ENCODE measurements at places on chromosomes 3 and 15. TPM values are rescaled to one million over a fixed set of nuclear protein-coding genes. Genes with fewer than 3 reads are reported as not detected.
A peak's percentile ranks its signal among the peaks of the same experiment; 100 is the strongest.

The CEP19 gene
- 2.1 TPM for total RNA-seq

The ZNF80 gene
- total RNA-seq = not detected

- H3K27me3 ChIP-seq = peaks cover 8% of the 10 kb centered on the region
- no peak for DNase-seq
- peak overlapping the region; percentile 17 for H3K27ac ChIP-seq
- peaks cover 28% of the 10 kb centered on the region for H3K4me1 ChIP-seq
Measured at GRCh38 chr3:77038468-77038929, 1.4 kb upstream of the ROBO2 start.

DNA sequence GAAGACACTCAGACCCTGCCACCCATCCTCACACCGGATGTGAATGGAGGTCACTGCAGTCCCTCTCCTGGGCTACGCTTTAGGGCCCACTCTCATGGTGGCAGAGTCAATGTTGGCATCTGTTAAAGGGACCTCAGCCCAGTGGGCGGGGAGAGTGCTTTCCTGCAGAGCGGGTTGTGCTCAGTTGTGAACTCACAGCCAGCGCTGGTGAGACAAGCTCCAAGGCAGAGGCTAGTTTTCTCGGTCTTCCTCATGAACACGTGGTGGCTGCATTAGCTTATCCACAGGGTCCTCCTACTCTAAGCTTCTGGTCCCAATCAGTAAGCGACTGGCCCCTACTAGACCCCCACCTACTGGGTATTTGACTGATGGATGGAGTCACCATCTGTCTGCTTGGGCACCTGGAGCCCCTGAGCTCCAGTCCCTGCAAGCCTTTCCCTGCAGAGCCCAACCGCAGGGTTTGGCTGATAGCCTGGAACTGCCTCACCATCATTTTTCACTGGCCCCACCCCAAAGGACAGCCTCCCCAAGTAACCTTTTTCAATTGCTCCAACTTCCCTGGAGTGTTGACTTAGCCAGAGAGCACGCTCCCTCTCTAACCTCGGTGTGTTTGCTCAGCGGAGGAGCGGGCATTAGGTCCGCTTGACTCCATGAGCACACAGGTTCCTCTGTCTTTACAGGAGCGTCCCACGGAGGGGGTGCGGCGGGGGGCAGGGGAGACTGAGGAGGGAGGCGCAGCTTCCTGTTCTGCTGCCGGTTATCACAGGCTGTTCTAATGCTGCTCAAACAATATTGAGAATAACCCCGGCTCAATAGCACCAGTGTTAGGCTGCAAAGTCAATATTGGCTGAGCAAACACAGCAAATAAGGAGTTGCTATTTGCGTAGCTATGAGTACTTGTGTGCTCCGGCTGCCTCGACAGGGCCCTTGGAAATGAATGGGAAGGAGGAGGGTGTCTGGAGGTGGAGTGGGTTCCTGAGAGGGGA lies 141.7 kb downstream of the RPLP1 start:
- peak overlapping the region; percentile 82 for H3K27ac ChIP-seq
- H3K4me3 ChIP-seq = peak overlapping the region; percentile 47
- peaks cover 25% of the 10 kb centered on the region for H3K4me1 ChIP-seq
- no peaks in the 10 kb centered on the region for H3K36me3 ChIP-seq
- H3K27me3 ChIP-seq = peaks cover 21% of the 10 kb centered on the region
- DNase-seq = no peak

GRCh38 chr3:161409858-161410257 lies 38.5 kb upstream of the SPTSSB start:
- H3K36me3 ChIP-seq = no peaks in the 10 kb centered on the region
- H3K4me1 ChIP-seq = peaks cover 37% of the 10 kb centered on the region
- H3K27ac ChIP-seq = no peak overlapping the region
- DNase-seq = no peak
- H3K4me3 ChIP-seq = no peak overlapping the region
- H3K27me3 ChIP-seq = no peaks in the 10 kb centered on the region

DNA sequence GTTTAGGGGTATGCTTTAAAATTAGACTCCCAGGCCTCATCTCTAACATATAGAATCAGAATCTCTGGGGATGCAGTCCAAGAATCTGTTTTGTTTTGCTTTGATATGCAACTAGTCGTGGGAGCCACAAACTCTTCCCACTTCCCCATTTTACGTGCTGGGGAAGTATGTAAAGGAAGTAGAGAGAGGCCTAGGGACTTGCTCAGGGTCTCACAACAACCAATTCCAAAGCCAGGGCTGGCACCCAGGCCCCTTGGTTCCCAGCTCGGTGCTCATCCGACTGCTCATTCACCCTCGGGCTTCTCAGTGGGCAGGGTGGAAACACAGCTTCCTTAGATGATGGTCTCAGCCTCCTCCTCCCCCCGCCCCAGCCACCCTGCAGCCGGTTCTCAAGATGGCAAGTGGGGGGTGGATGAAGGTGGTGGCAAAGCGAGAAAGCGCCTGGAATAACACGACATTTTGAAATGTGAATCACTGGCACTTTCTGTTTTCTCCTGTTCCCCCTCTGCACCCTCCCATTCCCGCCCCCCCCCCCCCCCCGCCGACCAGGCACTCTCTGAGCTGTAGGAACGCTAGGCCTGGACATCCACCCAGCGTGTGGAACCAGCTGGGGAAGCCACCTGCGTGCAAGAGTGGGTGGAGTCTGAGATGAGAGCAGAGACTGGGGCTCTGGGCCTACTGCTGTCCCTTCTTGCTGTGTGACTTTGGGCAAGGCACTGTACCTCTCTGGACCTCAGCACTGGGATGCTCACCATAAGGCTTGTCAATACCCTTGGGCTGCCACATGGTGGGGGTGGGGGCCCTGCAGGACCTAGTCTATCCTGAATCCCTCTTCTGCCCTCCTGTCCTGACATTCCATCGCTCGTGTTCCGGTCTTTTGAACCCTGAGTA lies 214.5 kb downstream of the RPLP1 start:
- no peaks in the 10 kb centered on the region for H3K36me3 ChIP-seq
- no peak for DNase-seq
- no peak overlapping the region for H3K4me3 ChIP-seq
- H3K27ac ChIP-seq = no peak overlapping the region
- peaks cover 30% of the 10 kb centered on the region for H3K27me3 ChIP-seq

DNA sequence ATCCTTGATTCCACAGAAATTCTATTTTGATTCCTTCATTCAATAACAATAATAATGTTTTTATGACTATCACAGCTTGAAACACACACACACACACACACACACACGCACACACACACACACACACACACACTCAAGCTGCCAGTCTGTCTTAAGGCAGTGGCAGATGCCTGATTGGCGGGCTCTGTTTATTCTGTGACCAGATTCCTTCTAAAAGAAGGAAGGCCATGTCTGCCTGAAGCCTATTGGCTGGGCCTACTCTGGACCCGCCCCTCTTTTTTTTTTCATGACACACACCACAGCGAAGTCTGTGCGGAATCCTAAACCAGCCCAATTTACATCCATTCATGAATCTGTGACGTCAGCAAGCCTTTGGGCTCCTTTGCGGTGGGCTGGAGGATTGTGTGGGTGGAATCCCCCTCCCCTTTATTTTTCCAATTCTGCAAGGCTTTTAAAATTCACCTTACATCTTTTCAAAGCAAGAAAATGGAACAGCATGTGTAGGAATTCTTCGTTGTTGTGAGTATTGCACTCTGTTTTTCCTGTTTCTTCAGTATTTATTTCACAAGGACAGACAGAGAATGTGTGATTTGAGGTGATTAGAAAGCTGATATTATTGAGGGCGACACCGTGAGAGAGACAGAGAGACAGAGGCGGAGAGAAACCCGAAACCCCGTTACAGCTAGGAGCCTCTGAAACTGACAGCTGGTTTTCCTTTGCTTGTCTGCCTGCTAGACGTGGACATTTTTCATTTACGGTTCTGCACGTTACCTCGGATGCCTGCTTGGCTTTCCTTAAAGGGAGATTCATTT lies at the start of gene MAP3K13:
Gene MAP3K13 (plus strand): TSS at position 287 of the 812 bp plus-strand sequence. CDS start 65,446 bp downstream, outside the sequence.
- no peaks in the 10 kb centered on the region for H3K27me3 ChIP-seq
- peak within 1 kb of the TSS; percentile 93 for H3K4me3 ChIP-seq
- H3K27ac ChIP-seq = peak within 1 kb of the TSS; percentile 98
- peaks cover 34% of the 10 kb centered on the region for H3K4me1 ChIP-seq
- no peak for DNase-seq

DNA sequence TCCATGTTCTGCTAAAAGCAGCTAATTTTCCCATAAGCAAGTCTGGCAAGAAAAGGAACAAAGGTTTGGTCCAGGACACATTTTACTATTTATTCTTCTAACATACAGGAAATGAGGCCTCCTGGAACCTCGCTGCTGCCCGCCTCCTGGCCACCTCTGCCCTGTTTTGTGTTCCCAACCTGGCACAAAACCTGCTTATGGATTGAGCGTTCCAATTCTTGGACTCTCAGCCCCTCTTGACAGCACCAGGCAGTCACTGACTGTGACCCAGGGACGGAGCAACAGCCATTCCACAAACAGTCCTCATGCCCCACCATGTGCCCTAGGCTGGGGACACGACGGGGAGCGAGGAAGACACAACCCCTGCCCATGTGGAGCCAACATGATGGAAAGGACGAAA lies 11.6 kb upstream of the SSUH2 start:
- H3K4me3 ChIP-seq = no peak overlapping the region
- DNase-seq = no peak
- peaks cover 2% of the 10 kb centered on the region for H3K36me3 ChIP-seq
- H3K27me3 ChIP-seq = peaks cover 5% of the 10 kb centered on the region

DNA sequence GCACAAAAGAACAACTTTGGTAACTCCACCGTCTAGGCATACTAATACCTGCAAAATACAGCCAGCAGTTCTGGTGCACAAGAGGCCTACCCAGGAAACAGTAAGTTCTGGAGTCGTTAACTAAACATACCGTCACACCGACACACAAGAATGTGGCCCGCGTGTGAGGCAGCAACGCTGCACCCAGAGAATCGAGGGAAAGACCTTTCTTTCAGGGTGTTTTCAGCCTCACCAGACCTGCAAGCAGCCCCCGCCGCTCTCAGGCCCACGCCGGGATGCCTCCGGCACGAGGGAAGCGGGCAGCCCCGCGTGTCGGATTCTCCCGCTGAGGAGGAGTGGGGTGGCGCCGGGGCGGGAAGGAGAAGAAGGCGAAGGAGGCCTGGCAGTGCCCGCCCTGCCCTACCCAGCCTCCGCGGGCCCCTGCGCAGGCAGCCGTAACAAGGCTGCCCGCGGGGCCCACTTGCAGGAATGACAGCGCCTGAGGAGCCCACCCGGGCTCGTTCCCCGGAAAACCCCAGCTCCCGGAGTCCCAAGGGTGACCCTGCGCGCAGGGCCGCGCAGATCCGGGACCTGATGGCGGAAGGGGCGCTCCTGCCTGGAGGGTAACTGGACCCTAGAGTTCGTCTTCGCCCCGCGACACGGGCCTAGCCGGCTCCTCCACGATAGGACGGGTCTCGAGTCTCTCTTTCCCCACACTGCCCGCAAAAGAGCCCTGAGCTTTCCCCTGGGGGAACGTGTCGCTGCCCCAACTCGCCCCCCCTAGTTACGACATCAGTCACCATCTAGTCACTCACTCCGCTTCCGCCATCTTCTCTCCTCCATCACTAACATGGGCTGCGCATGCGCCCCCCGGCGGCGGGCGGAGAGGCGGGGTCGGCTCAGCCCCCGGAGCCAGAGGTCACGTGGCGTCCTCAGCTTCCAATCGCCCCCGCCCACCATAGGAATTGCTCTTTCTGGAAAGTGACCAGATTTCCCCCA lies at the start of gene PHC3:
Gene PHC3 (minus strand): TSS at position 826 of the 978 bp plus-strand sequence. CDS start 18 bp downstream, at position 808.
- peaks cover 20% of the 10 kb centered on the region for H3K4me1 ChIP-seq
- H3K4me3 ChIP-seq = peak within 1 kb of the TSS; percentile 98
- H3K36me3 ChIP-seq = peaks cover 5% of the 10 kb centered on the region
- DNase-seq = peak; percentile 96

DNA sequence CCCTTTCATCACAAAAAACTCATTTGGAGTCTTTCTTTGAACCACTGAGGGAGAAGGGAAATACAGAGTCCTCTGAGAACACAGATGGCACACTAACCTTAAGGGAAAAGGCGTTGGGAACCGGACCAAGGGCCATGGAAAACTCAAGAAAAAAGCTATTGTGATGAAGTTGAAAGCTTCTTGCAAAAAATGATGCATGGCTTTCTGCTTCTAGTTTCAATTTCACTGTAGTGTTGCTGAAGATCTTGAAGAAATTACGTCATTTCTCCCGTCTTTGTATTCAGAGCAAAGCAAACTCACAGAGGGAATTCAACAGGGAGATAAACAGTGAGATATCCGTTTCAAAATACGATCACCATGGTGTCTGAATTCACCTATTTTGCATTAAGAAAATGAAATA lies 642.3 kb upstream of the ADAMTS9 start:
- peaks cover 17% of the 10 kb centered on the region for H3K27me3 ChIP-seq
- H3K27ac ChIP-seq = no peak overlapping the region
- H3K4me1 ChIP-seq = peaks cover 6% of the 10 kb centered on the region
- DNase-seq = no peak

GRCh38 chr3:48621461-48621869 lies at the start of gene TMEM89:
TSS of gene TMEM89 (minus strand) at chr3:48621769. CDS start at chr3:48621756, 13 bp downstream.
- peaks cover 16% of the 10 kb centered on the region for H3K36me3 ChIP-seq
- peak within 1 kb of the TSS; percentile 92 for H3K27ac ChIP-seq
- peak; percentile 89 for DNase-seq
- H3K4me1 ChIP-seq = peaks cover 46% of the 10 kb centered on the region
- H3K4me3 ChIP-seq = no peak within 1 kb of the TSS

DNA sequence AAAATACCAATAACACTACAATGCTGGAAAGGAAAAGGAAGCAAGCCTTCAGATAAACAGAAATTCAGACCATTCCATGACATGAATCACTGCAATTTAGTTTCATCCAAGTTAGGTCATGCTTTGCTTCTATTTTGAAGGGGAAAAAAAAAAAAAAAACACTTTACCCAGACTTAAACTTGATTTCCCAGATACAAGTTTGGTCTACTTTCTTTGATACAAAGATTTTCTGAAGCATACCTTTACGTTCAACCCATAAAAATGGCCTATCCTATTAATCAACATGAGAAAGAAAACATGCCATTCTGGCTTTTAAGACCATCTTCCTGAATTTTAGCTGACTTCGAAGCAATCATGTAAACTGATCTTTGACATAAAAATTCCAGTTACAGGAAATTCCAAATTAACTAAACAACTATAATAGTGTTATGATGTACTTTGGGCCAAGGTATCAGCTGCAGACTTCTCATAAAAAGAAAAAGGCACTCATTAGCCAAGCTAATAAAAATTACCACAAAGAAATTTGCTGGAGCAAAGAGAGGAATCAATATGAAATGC lies 12.6 kb downstream of the OSBPL10 start:
- DNase-seq = no peak
- peak overlapping the region; percentile 64 for H3K4me3 ChIP-seq
- peak overlapping the region; percentile 98 for H3K27ac ChIP-seq
- peaks cover 4% of the 10 kb centered on the region for H3K36me3 ChIP-seq
- H3K4me1 ChIP-seq = peaks cover 64% of the 10 kb centered on the region
- no peaks in the 10 kb centered on the region for H3K27me3 ChIP-seq

- peak overlapping the region; percentile 4 for H3K27ac ChIP-seq
- H3K4me1 ChIP-seq = peaks cover 24% of the 10 kb centered on the region
- no peak overlapping the region for H3K4me3 ChIP-seq
- H3K27me3 ChIP-seq = no peaks in the 10 kb centered on the region
- H3K36me3 ChIP-seq = peaks cover 11% of the 10 kb centered on the region
Measured at GRCh38 chr3:132554437-132554836, 42.6 kb upstream of the ACKR4 start.

DNA sequence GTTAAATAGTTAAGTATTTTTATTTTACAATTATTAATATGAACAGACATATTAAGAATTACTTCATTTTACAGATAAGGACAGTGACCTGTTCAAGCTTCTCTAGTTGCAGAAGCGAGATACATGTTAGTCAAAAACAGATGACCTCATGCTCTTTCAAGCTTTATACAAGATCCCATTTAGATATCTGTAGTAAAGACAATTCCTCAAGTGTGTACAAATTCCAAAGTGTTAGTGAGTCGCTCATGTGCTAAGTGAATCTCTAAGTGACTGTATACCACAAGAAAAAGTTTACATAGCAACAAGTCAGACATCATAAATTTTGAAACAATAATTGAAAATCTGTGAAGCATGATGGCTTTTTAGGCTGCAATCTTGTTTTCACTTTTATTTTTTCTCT lies 293.8 kb downstream of the ROBO1 start:
- H3K27ac ChIP-seq = no peak overlapping the region
- H3K4me3 ChIP-seq = no peak overlapping the region
- H3K36me3 ChIP-seq = no peaks in the 10 kb centered on the region
- no peak for DNase-seq
- no peaks in the 10 kb centered on the region for H3K27me3 ChIP-seq
